Right cardiac atrium (tissue), 5 donors: ENCODE measurements at places on chromosomes 5 and 9. TPM values are rescaled to one million over a fixed set of nuclear protein-coding genes. Genes with fewer than 3 reads are reported as not detected.

- no peak for DNase-seq
Measured at GRCh38 chr5:142358121-142358520, 33.3 kb upstream of the SPRY4 start.

GRCh38 chr5:128498844-128499455 lies 39.1 kb downstream of the FBN2 start:
- no peak for DNase-seq

DNA sequence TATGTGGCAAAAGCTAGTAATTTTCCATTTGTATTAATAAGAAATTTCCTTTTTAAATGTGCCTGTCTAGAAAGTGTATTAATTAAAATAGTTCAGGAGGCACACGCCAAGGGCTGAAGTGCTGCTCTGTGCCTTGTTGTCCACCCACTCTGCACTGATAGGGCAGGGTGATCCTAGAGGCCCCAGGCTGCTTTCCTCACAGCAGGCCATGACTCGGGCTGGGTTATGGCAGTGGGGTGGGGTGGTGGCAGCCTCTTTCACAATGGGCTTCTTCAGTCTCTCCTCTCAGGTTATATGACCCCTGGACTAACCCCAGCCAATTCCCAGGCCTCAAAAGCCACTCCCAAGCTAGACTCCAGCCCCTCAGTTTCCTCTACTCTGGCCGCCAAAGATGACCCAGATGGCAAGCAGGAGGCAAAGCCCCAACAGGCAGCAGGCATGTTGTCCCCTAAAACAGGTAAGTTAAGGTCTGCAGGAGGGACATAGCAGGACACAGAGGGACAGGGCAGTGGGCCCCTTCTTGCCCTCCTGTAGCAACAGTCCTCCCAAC lies 19.5 kb downstream of the CD74 start:
- DNase-seq: no peak

DNA sequence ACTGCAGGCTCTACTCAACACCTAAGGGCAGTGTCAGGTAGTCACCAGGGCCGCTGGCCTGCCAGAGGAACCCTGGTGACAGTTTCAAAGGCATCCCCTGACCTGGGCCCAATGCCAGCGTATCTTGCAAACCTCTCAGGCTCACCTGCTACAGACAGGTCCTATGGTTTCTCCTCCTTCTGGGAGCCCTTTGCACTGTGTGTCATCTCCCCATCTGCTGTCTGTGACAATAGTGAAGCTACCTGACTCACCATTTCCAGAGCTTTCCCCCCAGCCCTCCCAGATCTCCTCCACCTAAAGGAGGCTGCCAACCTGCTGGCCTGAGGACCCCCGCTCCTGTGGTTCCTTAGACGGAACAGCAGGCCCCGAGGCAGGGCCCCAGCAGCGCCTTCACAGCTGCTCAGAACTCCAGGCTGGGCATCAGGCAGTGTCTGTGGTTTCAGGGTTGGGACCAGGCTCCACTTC lies 203.1 kb downstream of the FSTL4 start:
- DNase-seq: no peak

- DNase-seq: no peak
Measured at GRCh38 chr5:38739011-38739704, 106.7 kb upstream of the OSMR start.

DNA sequence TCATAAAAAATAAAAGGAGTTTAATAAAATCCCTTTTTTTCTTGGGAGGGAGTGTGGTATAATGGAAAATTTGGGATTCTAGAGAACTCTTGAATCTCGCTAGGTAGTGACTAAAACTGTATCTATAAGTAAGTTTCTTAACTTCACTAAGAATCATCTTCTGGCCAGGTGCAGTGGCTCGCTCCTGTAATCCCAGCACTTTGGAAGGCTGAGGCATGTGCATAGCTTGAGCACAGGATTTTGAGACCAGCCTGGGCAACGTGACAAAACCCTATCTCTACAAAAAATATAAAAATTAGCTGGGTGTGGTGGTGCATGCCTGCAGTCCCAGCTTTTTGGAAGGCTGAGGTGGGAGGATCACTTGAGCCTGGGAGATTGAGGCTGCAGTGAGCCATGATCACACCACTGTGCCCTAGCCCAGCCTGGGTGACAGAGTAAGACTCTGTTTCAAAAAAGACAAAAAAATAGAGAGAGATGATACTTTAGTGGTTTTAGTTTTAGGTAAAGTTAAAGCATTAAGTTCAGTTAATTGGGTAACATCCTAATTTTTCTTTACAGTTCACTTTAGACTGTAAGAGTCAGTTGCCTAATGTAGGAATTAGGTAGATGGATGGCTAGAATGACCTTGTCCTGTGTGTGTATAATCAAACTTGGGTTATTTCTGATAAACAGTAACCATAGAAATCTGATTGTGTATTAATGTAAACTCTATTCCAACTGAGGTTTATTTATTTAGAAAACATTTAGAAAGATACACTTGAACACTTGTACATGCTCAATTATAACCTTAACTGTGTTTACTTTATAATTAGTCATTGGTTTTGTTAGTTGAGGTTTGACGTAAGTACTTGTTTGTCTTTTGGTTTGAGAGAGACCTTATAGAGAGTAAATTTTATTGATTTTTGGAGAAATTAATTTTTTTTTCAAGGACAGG lies 17.8 kb downstream of the UNC13B start:
- DNase-seq: no peak

DNA sequence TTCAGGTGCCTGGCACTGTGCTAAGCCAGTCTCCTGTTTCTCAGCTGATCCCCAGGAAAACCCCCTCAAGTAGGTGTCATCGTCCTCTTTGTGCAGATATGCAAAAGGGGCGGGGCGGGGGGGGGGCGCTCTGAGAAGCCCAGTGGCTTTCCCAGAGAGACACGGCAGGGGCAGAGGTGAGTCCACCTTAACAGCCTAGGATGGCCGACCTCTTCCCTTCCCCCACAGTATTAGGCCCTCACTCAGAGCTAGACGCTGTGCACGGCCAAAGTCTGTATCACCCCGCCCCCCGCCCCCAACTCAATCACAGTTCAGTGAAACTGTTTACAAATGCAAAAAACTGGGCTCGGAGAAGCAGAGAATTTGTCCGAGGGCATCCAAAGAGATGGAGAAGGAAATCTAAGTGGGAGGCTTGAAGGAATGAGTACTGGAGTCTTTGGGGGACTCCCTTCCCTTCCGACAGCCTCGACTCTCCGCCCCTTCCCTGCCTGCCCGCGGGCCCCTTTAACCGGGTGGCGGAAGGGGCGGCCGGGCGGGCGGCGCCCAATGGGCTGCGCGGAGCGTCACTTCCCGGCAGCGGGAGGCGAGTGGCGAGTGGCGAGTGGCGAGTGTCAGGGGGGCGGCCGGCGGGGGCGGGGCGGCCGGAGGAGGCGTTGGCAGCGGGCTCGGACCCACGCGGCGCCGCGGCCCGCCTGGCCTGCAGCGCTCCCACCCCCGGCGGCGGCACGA lies at the start of gene ERGIC1:
Gene ERGIC1 (plus strand): TSS at position 566 of the 729 bp plus-strand sequence. CDS start 163 bp downstream, at position 729.
- peak; percentile 96 for DNase-seq

GRCh38 chr5:38189081-38189504 lies 69.3 kb upstream of the EGFLAM start:
- DNase-seq: peak; percentile 48

- DNase-seq: peak; percentile 80
Measured at GRCh38 chr9:14957109-14957508, 46.9 kb upstream of the FREM1 start.

- DNase-seq: no peak
Measured at GRCh38 chr5:173618927-173619519, 2.6 kb upstream of the BOD1 start.

DNA sequence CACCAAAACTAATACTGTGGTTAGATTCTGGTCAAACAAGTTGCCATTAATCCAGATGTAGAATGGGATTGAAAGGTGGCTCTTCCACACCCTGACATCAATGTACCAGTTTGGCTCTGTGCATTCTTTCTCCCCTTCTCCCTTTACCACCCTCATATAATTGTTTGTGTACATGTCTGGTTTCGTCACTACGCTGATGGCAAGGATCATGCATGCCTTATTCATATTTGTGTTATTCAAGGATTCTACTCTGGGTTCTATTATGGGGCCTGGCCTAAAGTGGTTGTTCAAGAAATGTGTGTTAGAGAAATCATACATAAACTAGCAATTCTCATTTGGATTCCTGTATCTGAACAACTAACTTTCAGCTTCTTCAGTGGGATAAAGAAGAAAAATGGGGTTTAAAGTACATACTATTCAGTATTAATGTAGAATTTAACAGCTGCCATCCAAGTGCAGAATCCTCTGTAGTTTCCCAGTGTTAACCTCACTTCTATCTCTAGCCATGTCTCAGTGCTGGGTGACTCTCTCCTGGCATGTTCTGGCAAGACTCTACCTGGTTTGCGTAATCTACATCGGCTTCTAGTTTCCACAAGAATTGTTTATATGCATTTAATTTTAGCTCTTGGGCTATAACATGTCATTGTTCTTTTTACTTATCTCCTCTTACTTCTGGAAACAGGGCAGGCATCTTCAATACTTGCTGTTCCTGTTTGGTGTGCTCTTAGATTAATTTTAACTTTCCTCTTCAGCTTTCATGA lies 27.9 kb upstream of the CDKN2B start:
- DNase-seq: no peak

DNA sequence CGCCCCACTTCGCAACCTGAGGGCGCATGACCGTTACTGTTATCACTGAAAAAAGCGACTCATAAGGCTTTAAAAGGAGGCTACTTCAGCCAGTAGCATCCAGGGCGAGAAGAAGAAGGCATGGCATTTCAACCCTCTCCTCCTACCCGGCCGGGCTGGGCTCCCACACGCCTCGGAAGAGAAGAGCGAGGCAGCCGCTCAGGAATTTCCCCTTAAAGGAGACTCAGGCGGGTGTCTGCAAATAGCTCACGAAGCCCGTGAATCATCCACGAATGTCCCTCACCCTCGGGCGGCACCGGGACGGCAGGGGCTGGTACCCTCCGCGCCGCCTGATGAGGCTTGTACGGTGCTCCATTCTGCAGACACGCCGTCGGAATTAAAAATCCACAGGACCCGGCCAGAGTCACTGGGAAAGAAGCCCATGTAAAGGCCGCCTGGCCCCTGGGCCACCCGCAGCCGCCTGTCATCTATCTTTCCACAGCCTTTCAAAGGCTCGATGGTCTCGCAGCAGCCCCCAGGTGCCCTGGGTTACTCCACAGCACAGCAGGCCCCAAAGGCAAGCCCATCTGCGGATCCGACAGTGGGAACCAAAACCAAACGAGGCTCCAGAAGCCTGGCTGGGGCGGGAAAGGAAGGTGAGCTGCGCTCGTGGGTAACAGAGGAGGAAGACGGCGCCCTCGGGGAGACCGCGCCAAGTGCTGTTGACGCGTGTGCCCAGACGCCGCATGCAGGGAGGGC lies 11.8 kb downstream of the SLC12A7 start:
- DNase-seq: no peak

GRCh38 chr9:130157079-130157478 lies 15.1 kb upstream of the NCS1 start:
- no peak for DNase-seq

GRCh38 chr9:19119246-19119645 lies 8.0 kb downstream of the PLIN2 start:
- no peak for DNase-seq

DNA sequence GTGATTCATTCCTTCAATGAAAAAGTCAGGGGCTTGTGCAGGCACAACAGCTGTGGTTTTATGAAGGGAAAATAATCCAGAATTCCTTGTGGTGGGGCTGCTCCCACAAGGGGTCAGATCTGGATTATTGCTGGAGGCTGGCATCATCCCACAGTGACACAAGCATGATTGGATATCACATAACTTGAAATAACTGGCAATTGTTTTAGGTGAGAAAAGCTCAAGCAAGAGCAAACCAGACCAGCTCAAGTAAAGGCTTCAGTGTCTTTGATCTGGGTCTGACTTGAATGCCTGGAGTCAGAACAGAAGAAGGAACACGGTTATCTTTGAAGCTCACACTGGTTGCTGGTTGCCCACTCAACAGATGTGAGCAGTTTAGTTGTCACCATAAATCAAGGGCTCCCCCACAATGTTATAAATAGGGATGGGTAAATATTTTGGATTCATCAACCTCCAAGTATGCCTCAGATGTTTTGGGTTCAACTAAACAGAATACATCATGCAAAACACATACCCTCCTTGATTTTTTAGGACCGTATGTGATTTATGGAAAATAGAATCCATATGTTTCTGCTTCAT lies 3.1 kb upstream of the ZNF474 start:
- DNase-seq: no peak

DNA sequence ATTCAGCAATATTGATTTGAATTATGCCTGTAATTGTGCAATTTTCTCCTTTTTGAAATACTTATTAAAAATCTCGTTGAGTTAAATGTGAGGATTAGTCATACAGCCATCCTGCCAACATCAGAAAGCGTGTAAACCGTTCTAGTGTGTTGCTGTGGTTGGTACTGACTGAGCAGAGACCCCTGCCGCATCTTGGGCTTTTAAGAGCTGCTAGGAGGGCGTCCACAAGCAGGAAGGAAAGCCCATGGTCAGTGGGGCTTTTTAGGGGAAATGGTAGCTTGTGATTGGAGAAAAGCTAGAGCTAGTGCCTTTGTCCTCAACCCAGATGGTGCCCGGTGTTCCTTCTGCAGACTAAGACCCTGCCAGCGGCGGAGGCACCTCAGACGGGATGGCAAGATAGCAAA lies 1.3 kb downstream of the SDHA start:
- DNase-seq: no peak

DNA sequence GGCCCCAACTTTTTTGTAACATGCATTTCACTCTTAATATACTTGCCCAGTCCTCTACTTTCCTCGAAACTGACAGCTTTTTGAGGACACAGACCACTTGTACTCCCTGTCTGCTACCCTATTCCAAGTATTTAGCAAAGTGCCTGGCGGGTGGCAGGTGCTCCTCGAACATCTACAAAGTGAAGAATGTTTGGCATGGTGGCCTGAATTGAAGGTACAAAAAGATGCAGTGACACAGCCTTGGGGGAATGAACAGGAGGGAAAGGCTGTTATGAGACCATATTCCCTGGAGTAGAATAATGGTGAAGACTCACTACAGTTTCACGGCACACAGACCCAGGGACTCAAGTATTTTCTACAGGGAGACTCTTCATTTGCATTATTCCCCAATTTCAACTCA lies 590.9 kb downstream of the PRELID2 start:
- DNase-seq: no peak

GRCh38 chr5:41683181-41683580 lies 172.8 kb upstream of the PLCXD3 start:
- peak; percentile 11 for DNase-seq

GRCh38 chr9:110714314-110714713 lies 45.7 kb downstream of the MUSK start:
- no peak for DNase-seq

DNA sequence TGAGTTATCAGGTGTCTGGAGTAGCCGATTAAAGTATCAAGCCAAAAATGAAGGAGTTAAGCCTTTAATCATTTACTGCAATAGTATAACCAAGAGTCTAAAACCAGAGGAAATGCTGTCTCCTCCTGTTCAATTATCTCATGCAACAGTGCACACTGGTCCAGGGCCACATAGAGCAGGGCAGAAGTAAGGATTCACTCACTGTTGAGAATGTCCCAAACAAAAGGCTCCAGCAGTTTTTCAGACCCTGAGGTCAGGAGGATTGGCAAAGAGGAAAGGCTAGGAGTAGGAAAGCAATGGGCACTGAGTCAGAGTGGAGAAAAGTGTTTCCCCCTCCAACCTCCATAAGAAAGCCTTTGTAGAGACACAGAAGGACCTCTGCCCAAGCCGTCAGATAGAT lies 168.2 kb downstream of the RNF180 start:
- no peak for DNase-seq

Gene RNF145
- total RNA-seq: 29.5 TPM

Gene FBXO4
- 3.8 TPM for total RNA-seq

Gene ANKRD31
- total RNA-seq: 0.06 TPM

Gene KIF20A
- 1.4 TPM for total RNA-seq

Gene ZNF354C
- total RNA-seq: 5.9 TPM

Gene MARVELD2
- total RNA-seq: 0.82 TPM

Gene C8G
- total RNA-seq: 1.3 TPM

Gene FBP2
- total RNA-seq: not detected
